ENCODE measurements at places on chromosomes 6 and 20. TPM values are rescaled to one million over a fixed set of nuclear protein-coding genes. Genes with fewer than 3 reads are reported as not detected.

DNA sequence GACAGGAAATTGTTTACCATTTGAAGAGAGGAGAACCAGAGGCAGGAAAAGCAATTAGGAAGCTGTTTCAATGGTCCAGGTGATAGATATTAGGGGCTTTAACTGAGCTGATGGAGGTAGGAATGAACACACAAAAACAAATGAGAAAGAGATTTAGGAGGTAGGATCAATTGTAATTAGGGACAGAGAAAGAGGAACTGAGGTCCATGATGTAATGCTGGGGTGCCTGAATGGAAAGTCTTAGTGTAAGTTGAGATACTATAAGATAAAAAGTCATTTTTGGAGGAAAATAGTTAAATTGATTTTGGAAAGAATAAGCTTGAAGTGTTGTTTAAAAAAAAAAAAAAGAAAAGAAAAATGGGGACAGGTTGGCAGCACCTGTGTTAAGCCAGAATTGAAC is 58.5 kb upstream of the B3GAT2 start:
- no peak for DNase-seq

DNA sequence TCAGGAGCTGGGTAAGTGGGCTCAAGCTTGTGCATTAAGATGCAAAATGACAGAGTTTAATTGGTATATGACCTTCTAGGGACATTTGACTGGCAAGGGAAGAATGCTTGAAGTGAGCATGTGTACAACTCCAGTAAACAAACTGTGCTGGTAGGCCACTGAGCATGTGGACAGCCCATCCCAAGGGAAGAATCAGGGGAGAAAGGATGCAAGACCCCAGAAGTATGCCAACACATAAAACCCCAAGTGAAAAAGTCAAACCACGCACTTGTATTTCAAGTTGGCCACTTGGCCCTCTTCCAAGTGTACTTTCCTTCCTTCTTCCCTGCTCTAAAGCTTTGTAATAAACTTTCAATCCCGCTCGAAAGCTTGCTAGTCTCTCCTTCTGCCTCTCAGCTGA is 10.4 kb upstream of the THBD start:
- DNase-seq = no peak

- DNase-seq = no peak
Measured at GRCh38 chr6:166104107-166104506, 63.5 kb downstream of the TBXT start.

GRCh38 chr6:118905851-118906250 is 11.9 kb downstream of the ASF1A start:
- no peak for DNase-seq

GRCh38 chr6:3305831-3306230 is 47.1 kb downstream of the PSMG4 start:
- DNase-seq = no peak

DNA sequence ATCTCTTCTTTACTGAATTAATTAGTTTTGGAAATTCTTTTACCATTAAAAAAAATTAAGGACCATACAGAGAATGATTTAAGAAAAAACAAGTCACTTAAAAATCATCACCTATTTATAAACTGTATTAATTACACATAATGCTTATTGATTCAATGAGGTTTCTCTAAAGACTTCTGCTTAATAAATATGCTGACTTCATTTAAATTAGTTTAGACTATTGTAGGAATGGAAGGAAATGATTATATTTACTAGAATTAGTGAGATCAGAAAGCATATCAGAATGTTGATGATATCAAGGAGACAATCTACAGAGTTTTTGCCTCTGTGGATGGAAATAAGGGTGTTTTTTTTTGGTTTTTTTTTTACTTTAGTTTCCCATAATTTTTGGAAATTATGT is 34.6 kb upstream of the SMIM28 start:
- DNase-seq = no peak

Gene SLC2A10
- 5.6 TPM for total RNA-seq

DNA sequence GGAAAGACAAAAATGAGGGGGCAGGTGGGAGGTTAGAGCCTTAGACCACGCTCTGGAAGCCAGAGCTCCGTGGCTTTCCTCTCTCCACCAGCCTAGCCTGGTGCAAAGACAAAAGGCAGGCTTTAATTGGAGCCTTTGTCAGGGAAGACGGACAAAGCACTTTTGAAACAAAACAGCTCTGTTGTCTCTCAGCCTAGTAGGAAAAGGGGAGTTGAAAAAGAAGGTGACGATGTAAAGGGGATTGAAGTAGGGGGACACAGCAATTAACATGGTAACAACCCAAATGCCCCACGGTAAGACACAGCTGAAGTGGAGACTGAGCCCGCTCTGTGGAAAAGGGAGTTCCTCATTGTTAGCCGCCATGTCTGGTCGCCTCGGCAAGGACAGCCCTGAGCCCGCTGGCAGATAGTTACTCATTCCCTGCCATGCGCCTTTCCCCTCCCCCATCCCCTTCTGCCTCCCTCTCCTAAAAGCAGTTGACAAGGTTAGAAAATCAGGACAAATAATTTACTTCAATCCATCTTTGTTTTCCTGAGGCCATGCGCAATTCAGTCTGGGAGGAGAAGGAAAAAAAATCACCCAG is 93.0 kb downstream of the TCP11 start:
- DNase-seq = no peak

GRCh38 chr6:76506808-76507207 is 434.3 kb upstream of the IMPG1 start:
- no peak for DNase-seq

Gene NPBWR2
- not detected for total RNA-seq

Gene ZNF76
- 26.4 TPM for total RNA-seq

Gene EEF1E1
- total RNA-seq = 18.5 TPM

DNA sequence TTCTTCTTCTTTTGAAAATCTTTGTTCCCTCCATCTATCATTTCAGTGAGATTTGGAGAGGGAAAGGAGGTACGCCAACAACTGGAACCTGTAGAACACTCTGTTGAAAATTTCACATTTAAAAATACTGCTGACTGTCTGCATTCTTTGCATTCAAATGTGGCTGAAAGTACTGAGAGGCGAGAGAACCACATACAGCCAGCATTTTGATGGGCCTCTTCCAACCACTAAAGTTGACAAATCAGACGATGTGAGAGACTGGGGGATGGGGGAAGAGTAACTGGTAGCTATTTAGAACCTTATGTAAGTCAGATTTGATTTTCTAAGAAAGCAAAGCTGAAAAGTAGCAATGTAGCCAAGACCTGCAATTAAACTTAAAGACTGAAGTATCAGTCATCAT is 77.5 kb downstream of the FKBP5 start:
- DNase-seq = no peak

Gene MYLK4
- total RNA-seq = 1.6 TPM

Gene GATA5
- 4.3 TPM for total RNA-seq

Gene REV3L
- 24.7 TPM for total RNA-seq

Gene MACROD2
- total RNA-seq = 1.3 TPM

- no peak for DNase-seq
Measured at GRCh38 chr6:82268301-82268846, 20.8 kb upstream of the IBTK start.

Gene CENPW
- total RNA-seq = 1.3 TPM

GRCh38 chr20:19947611-19948264 is 69.4 kb upstream of the NAA20 start:
- DNase-seq = no peak

DNA sequence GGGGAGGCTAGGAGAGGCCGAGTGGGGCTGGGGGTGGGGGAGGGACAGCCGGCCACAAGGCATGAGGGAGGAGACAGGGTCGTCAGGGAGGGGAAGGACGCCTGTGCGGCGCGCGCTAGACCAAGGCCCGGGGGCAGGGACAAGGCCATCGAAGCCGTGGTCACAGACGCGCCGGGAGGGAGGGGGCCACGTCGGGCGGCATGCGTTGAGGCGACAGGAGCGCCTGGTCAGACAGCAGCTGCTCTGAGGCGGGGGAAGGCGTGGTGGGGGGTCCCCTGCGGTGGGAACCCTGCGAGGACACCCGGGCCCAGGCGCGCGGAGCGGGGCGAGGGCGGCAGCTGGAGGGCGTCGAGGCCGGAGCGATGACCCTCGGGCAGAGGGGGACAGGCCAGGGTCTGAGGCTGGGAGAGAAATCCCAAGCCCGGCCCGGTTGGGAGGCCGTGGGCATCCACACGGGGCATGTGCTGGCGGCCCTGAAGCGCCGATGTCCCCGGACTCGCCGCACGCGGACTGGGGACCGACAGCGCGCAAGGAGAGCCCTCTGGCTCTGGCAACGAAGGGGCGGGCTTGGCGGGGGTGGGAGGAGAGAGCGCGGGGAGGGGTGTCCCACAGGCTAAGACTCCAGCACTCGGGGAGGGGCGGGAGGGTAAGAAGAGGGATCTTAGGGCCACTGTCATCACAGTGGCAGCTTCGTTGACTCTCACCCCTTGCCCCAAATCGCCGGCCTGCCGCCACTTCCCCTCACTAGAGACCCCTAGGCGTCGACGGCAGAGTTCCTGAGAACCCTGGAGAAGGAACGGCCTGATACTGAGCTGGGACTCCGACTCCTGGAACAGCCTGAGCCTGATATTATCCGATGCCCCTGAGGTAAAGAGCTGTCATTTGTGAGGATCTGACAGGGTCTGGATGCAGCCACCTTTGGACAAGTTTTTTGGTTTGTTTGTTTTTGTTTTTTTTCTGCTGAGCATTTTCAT is 5.0 kb downstream of the TMEM239 start:
- no peak for DNase-seq

GRCh38 chr20:49587111-49587570 is 19.2 kb upstream of the PTGIS start:
- DNase-seq = no peak

- no peak for DNase-seq
Measured at GRCh38 chr20:24825591-24825990, 123.5 kb upstream of the CST7 start.

GRCh38 chr6:159469443-159469842 is 223.6 kb downstream of the SOD2 start:
- no peak for DNase-seq

Gene ZNF512B
- total RNA-seq = 14.5 TPM

- DNase-seq = no peak
Measured at GRCh38 chr6:5054245-5054873, 30.8 kb upstream of the PPP1R3G start.

- DNase-seq = no peak
Measured at GRCh38 chr6:92681401-92681800, 738.0 kb downstream of the EPHA7 start.
